HS-5 (cell line): ENCODE measurements at places on chromosomes 6 and 20.

DNA sequence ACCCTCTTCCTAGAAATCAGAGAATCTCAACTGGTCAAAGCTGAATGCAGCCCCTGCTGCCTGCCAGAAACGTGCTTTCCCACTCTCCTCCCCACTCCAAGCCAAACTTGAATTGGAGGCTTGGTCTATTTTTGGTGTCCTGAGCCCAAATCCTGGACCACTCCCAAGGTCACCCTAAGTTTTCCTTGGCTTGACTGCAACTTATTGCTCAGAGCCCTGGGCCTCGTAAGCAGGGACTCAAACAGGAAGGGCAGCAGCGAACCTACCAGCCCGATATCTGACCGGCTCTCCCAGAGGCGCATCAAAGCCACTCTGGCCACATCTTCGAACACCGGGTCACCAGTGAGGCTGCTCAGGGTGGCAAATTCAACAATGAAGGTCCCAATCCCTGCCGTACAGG is 12.7 kb downstream of the EDEM2 start:
- no peak for DNase-seq

DNA sequence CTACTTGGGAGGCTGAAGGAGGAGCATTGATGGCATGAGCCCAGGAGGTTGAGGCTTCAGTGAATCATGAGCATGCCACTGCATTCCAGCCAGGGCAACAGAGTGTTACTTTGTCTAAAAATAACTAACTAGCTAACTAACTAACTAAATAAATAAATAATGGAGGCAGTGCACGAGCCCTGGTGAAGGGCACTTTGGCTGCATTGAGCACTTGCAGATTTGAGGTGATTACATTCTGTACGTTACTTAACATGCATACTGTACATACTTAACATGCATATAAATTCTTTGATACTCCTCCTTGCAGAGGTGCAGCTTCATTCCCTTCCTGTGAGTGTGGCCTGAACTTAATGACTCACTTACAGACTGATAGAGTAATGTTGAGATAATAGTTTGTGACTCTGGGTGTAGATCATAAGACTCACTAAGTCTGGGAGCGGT is 10.7 kb downstream of the HLA-A start:
- peak; percentile 65 for DNase-seq

DNA sequence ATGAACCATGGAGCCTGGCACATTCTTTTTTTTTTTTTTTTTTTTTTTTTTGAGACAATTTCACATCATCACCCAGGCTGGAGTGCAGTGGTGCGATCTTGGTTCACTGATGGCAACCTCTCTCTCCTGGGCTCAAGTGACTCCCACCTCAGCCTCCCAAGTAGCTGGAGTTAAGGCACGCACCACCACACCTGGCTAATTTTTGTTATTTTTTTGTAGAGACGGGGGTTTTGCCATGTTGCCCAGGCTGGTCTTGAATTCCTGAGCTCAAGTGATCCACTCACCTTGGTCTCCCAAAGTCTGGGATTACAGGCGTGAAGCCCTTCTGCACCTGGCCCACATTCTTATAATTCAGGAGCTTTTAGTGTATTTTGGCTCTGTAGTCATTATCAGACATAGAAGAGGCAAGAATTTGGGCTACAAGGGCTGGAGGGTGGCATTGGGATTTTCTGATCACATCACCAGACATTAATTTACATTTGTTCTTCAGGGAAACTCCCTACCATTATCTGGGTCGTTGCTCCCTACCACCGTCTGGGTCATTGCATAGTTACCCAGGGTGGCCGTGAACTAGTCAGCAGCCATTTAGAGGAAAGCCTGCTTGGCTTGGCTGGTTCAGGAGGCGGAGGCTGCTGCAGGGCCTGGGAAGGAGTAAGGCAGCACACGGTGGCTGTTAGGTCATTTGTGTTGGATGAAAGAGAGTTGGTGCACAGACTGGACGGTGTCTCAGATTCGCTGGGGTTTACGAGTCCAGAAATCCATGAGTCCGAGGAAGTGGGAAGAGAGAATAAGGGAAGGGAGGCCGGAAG is 17.6 kb downstream of the ARID1B start:
- DNase-seq: no peak

GRCh38 chr6:115602466-115602865 is 458.2 kb downstream of the FRK start:
- DNase-seq: no peak

DNA sequence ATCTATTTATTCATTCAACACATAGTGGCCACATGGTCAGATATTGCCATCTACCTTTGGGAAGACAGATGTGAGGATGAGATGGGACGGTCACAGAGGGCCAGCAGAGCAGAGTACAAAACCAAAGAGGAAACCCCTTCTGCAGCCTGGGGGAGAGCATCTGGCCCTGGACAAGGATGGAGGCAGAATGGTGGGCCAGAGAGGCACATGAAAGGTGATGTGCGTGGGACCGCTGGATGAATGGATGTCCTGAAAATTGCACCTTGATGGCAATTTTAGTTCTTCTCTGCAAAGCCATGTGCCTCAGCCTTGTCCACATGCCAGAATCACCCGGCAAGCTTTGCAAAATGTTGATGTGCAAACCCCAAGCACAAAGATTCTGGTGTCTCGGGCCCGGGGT is 77.4 kb upstream of the CD93 start:
- no peak for DNase-seq

DNA sequence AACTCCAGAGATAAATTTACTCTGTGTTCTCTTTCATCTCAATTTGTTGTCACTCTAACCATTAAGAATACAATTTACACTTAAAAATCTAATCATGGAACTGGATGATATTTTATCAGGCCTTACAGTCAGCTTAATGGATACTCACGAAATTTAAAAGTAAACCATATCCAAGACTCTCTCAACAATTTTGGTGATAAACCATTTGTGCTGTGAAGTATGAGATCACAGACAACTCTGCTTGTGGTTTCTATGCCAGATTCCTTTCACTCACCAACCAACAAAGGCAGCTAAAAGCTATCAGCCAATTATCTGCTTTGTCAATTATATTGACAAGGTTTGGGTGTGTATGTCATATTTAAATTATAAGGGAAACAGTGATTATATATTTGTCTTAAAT is 155.8 kb downstream of the TRDN start:
- DNase-seq: no peak

DNA sequence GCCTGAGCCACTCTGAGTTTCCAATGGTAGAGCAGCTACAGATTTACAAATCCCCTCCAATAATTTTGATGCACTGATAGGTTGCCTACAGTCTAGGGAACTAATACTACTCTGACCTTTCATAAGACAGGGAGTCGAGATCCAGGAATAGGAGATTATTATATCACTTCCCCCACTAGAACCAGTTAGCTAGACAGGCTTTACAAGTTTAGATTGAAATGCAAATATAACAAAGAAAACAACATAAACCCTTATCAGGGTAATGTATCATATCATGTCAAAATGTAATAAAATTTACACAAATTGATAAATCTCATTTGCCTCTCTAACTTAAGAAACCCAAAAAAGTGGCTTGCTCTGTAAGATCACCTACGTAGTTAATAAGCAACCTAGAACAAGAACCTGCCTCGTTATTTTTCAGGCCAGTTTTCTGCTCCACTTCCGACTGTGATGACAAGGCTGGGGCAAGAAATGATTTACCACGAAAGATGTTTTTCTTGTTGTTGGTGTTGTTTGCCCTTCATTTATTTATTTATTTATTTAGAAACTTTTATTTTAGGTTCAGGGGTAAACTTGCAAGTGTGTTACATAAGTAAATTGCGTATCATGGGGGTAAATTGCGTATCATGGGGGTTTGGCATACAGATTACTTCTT is 504.2 kb upstream of the ID4 start:
- DNase-seq: no peak

DNA sequence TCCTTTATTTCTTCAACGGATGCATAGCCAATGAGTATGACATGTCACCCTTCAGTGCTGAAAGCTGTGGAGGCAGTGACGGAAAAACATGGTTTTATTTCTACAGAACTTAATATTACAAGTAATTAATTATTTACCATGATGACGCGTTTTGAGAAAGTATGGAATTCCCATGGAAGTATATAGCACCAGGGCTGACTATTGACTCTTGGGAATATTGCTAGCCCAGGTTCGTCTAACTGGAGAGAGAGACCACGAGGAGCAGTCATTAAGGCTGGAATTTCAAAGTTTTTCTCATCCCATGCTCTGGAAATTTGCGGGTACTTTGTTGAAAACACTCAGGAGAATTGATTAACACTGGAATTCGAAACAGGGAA is 155.2 kb upstream of the PRSS16 start:
- DNase-seq: no peak

- no peak for DNase-seq
Measured at GRCh38 chr20:43988867-43989266, 74.2 kb downstream of the TOX2 start.

GRCh38 chr6:140957386-140957785 is 1175.3 kb upstream of the GJE1 start:
- no peak for DNase-seq

DNA sequence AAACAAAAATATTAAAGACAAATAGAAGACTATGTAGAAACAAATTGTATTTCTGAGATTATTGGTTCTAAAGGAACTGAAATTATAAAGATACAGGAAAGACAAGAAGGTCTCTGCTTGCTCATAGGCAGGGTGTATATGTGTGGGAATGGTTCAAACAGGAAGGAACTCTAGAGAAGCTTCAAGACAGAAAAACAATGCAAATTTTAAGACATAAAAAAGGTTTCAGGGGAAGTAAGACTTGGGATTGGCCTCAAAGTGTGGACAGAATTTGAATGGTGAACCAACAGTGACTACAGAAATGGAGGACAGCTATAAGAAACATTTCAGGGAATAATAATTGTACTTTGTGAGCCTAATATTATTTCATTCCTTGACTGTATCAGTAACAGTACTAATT is 50.3 kb downstream of the OR2B2 start:
- no peak for DNase-seq

DNA sequence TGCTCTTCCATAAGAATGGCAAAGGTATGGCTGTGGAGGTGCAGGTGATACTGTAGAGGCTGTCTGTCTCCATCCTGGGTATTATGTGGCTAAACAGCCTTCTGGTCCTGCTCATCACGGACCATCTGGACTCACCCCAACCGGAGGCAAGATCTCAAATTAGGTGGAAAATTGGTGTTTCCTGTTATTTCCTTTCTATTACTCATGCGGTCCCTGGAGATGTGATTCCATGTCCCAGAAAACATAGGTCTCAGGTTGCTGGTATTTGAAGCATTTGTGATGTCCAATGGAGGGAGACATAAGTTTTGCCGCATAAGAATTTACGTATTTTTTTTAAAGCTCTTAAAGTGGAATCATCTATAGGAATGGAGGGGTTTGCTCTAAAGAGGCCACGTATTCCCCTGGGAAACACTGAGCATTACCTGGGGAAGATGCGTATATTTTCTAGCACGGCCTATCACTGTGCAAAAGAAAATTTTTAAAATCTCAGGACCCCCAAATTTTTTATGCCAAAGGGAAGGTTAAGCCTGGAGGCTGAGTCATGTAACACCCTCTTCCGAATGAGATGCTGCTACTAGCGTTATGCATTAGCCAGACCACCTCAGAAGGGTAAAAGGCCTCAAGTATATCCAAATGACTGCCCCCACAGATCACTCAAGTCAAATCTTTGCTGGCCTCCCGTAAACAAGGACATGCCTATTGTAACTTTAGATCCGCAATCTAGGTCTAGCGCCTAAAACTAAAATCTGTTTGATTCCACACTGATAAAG is 22.4 kb upstream of the PBOV1 start:
- peak; percentile 89 for DNase-seq

DNA sequence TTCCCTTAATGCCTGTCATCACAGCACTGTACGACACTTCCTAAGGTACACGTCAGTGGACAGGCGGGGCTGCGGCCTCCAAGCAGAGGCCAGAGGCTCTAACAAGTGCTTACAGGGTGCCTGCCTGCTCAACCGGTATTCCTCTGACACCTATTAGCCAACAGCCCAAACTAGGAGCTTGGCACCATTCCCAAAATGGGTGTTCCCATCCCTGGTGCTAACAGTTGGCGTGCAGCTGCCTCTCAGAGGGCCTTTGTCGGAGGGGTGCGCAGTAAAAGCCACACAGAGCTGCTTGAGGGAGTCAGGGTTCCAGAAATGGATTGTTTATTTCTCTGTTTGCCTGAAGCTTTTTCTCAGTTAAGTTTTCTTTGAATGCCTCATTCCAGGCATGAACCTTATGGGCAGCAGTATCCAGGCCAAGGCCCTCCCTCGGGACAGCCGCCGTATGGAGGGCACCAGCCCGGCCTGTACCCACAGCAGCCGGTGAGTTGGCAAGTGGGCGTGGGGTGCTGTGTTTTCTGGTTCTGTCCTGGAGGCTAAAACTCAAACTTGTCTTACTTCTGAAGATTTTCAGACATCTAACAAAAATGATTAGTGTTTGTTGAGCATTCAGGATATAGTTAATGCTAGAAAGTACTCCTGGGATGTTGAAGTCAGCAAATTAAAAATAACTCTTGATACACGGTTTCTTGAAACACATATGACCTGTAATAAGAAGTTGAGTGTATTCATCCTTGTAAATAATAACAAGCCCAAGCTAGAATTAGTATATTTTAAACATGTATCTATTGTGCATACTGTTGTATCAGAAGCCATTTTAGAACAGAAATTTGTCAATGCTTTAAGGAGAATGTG is 124.7 kb downstream of the TMEM242 start:
- DNase-seq: no peak

- peak; percentile 37 for DNase-seq
Measured at GRCh38 chr6:24431045-24431451, 28.3 kb downstream of the MRS2 start.

DNA sequence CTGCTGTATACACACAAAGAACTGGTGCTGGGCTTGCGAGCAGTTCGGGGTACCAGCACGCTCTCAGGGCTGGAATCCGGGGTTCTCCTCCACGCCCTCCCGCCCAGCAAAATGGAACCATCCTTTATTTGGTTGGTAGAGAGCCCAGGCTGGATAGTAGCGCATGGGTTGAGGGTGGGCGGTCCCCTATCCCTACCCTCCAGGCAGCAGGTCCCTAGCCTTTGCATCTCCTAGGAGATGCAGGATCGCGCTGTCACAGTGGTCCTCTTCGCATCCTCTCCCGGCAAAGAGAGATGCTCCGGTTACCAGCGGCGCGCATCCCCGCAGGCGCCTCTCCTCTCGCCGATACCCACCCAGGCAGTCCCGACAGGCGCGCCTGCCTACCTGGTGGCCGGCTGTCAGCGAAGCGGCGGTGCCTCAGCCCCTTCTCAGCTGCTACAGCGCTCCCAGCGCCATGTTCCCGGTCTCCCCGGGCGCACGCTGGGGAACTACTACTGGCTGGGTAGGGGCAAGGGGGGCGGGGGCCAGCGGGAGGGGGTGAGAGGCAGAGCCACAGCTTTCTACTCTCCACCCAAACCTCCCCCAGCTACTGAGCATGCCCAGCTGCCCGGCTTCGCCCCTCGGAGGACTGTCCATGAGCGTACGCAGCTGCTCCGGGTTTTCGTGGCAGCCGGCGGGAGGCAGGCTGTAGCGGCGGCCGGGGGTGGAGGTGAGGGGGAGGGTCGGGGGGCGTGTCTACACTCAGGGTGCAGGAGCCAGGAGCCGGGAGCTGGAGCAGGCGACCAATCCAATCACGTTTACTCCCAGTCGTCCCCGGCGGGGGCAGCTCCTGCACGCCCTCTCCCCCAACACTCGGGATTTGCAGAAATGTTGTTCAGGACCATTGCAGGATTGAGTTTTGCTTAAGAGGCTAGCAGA is at the start of gene PAK5:
Gene PAK5, minus strand, starts transcription at position 699 of the 918 bp plus-strand sequence. CDS start 194,748 bp downstream, outside the sequence.
- DNase-seq: no peak

- no peak for DNase-seq
Measured at GRCh38 chr20:39986173-39986904, 702.7 kb downstream of the MAFB start.
